ENCODE measurements at places on chromosomes 11 and 22.

- DNase-seq = no peak
Observed at GRCh38 chr11:131808470-131808869, 438.1 kb downstream of the NTM start.

GRCh38 chr11:64529559-64530520, 61.2 kb upstream of the SLC22A12 start:
- DNase-seq = no peak

- DNase-seq = no peak
Observed at GRCh38 chr11:71240061-71240690, 12.2 kb downstream of the SHANK2 start.

- DNase-seq = no peak
Observed at GRCh38 chr11:124123622-124124021, 8.4 kb downstream of the VWA5A start.

DNA sequence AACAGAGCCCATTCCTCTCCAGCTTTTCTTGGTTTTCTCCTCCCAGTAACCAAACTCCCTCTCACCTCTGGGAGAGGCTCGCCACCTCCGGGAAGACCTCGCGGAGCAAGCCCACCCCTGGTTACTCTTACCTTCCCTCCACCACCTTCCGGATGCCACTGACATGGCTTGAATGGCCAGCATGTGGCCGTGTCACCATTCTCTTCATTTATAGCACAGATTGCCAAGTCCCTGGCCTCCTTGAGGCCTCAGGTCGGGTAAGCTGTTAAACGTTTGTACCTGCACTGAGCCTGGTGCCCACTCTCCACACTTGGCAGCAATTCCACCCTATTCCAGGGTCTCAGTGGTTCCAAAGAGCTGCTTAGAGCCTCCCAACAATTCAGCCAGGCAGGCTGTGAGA, 8.0 kb upstream of the FXYD2 start:
- no peak for DNase-seq

DNA sequence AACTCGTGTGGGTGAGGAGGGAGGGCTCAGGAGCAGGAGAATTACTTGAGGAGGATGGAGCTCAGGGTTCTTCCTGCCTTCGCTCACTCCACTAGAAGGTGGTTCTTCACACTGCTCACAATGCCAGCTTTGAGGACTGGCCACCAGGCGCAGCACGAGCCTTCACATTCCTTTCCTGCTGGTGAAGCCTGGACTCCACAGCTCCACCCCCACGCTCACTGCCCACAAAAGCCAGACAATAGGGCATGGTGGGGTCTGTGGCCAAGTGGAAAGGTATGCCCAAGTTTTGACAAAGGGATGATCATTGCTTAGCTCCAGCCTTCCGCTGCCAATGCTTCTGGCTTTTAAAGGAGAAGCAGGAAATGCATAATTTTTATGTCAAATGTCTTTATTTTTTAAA, 58.0 kb upstream of the FADD start:
- DNase-seq = no peak

DNA sequence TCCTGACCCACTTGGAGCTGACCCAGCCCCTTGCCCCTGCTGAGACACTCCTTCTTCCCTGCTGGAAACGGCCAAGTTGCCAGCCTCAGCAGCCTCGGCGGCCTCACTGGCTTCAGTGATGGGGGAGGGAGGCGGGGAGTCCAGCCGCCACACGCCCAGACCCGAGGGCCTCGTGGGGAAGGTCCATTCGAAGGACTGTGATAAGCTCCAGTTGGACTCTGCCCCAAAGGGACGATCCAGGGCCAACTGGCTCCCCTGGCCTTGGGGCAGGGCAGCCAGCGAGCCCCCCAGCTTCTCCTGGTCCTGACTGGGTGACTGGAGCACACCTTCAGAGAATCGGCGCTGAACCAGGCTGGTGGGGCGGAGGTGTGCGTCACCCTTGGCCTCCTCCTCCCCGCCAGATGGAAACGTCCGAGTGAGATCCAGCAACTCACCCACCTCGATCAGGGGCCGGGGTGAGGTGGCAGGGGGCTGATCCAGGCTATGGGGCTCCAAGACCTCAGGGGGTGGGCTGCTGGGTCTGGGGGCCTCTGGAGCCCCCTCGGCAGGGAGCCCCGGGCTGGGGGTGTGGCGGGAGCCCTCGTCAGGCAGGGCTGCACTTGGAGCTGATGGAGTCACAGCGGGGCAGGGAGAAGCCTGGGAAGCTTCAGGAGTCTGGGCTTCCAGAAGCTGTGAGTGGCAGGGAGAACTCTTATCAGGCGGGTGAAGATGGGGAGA, 11.5 kb downstream of the TNKS1BP1 start:
- DNase-seq = no peak

GRCh38 chr22:17893900-17894535, 119.7 kb upstream of the BID start:
- no peak for DNase-seq

DNA sequence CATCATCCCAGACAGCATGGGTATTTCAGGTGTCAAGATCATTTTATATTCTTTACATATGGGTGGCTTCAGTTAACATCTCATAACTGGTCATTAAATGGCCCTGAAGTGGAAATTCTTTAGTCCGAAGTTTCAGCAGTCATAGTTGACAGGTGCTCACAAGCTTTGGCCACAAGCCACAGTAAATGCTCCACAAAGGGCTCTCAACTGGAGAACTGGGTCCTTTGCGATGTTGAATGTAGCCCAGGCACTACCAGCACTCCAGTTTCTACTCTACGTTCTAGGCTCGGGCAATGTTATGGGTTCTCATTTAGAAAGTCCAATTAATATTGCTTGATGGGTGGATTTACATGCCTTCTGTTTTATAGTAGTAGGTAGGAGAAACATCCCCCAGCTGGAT, 206.3 kb downstream of the CWF19L2 start:
- no peak for DNase-seq

- peak; percentile 10 for DNase-seq
Observed at GRCh38 chr11:113474362-113475159, 637 bp downstream of the DRD2 start.

- DNase-seq = no peak
Observed at GRCh38 chr22:27720860-27721259, 80.7 kb downstream of the MN1 start.

DNA sequence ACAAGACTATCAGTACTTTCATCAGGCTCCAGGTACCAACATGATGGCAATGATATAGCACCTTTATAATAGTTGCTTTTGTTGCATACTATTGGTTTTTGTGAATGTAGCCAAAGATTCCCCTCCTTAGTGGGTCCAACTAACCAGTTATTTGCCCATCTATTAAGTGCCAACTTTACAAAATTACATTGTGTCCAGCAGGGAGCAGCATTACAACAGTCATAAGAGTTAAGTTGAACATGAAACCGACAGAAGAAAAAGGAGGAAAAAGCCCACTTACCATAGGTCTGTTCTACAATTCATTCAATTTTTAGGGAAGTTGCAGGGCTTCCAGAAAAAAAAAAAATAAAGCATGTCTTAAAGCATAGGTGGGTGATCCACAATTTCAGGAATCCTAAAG, 21.6 kb downstream of the IMMP1L start:
- DNase-seq = no peak

DNA sequence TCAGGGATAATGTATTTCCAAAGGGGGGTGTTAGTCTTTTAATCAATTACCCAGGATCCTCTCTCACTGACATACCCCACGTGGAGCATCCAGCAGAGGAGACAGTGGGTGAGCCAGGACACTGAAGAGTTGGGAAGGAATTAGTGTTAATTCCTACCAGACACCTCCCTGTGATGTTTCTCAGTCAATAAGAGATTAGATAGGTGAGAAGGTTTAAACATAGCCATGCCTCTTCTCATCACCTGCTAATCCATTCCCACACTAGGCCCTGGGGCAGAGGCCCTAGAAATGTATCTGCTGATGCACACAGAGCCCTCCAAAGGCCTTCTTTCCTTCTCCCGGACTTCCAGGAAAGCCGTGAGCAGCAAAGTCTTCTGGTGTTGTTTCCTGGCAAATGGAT, 363.6 kb upstream of the LARGE1 start:
- no peak for DNase-seq

- no peak for DNase-seq
Observed at GRCh38 chr11:125305345-125305744, 140.8 kb downstream of the PKNOX2 start.

DNA sequence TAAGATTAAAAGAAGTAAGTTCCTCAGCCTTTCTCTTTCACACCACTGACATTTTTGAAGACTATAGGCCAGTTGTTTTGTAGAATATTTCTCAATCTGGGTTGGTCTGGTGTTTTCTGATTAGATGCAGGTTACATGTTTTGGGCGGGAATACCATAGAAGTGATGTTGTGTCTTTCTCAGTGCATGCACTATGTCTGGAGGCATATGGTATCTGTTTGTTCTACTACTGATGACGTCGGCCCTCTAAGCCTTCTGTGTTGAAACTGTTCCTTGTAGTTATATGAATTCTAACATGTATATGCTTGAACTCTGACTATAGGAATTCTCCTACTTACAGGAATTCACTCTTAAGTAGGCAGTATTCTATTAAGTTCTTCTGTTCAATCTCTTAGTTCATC, 21.6 kb downstream of the ZFTA start:
- DNase-seq = no peak
